Stimulated activated CD4-positive, alpha-beta T cell treated with anti-CD3 and anti-CD28 coated beads, Interleukin-2, amount 100 ng/mL, for 4 hours (primary cell): ENCODE measurements at places on chromosomes 12 and 14.

DNA sequence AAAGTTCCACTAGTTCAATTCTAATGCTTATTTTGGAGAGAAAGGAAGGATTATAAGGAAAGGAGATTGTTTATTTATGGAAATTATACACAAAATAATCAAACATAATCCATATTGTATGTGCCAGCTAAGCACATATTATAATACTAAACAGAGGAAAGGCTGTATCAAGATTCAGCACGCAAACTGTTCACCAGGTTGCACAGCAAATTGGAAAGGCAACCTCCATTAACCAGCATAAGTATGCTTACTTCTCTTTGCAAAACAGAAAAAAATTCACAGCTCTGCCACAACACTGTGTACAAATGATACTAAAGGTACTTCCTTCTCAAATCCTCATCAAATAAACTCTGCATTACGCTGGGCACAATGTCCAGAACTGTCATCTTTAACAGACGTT, 146.3 kb downstream of the MED13L start:
- no peak for DNase-seq

DNA sequence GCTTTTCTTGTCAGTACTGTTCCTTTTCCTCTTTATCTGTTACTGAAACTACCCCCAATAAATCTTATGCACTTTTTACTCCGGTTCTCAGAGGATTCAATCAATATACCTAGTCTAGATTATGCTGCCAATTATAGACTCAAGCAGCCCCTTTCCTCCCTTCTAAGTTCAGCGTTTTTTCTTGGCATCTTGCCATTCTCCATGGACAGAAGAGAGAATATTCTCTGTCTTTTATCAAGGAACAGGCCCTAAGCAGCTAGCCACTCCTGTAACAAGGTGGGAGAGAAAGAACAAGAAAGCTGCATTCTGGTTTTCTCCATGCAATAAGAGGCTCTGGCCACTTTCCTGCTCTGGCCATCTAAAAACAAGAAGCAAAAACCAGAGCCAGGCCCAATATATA, 263.0 kb upstream of the ALG10 start:
- DNase-seq, result no peak

DNA sequence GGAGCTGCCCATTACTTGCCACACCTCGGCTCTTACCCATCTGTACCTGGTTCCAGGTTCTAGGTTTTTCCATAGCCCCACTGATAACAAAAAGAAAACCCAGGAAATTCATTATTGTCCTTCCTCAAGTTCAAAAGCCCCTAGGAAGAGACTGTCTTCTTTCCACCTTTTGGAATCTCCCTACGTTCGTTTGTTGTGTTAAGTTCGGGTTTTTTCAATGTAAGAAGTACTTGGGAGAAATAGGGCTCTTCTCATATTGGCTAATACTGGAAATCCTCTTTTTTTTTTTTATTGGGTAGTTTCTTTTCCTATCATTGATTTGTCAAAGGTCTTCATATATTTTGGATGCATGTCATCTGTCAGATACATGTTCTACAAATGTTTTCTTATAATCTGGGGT, 17.3 kb downstream of the SLC15A5 start:
- no peak for DNase-seq

DNA sequence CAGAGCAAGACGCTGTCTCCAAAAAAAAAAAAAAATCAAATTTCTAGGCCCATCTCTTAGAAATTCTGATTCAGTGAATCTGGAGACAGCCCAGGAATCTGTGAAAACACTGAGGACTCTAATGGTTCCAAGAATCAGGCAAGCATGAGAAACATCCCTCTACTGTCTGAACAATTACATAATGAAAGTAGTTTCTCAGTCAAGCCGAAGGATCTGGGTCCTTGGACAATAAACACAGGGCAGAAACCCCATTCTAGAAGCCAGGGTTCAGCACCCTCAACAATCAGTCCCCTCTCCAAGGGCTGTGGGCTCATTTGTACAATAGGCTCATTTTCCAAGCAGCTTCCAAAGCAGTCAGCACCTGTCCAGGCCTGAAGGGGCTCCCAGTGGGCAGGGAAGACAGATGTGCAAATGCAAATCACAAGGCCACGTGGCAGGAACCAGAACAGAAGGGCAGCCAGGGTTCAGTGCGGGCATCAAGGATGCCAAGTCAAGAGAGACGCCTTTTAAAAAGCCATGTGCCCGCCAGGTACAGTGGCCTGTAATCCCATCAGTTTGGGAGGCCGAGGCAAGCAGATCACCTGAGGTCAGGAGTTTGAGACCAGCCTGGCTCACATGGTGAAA, 96.1 kb downstream of the KSR2 start:
- DNase-seq, result no peak

GRCh38 chr14:32508281-32508680, 179.2 kb downstream of the AKAP6 start:
- no peak for DNase-seq
